Upper lobe of left lung (tissue), 6 donors: ENCODE measurements at places on chromosomes 7 and 10. TPM values are rescaled to one million over a fixed set of nuclear protein-coding genes. Genes with fewer than 3 reads are reported as not detected.

Gene STRA8
- not detected for total RNA-seq

Gene SPAM1
- not detected for total RNA-seq

Gene JAKMIP3
- total RNA-seq, result not detected

Gene PRKAR2B
- 24.1 TPM for total RNA-seq

Gene DNAJC9
- 11.8 TPM for total RNA-seq

Gene UPK3B
- 49.5 TPM for total RNA-seq

Gene HABP2
- total RNA-seq, result 0.20 TPM

Gene TRPV5
- total RNA-seq, result not detected

Gene GPR15LG
- total RNA-seq, result not detected

Gene PAX4
- not detected for total RNA-seq

- DNase-seq, result no peak
These were observed 171.9 kb downstream of the FGFR2 start for GRCh38 chr10:121426307-121426706.

GRCh38 chr7:137213744-137214143, 129.8 kb downstream of the PTN start:
- no peak for DNase-seq

DNA sequence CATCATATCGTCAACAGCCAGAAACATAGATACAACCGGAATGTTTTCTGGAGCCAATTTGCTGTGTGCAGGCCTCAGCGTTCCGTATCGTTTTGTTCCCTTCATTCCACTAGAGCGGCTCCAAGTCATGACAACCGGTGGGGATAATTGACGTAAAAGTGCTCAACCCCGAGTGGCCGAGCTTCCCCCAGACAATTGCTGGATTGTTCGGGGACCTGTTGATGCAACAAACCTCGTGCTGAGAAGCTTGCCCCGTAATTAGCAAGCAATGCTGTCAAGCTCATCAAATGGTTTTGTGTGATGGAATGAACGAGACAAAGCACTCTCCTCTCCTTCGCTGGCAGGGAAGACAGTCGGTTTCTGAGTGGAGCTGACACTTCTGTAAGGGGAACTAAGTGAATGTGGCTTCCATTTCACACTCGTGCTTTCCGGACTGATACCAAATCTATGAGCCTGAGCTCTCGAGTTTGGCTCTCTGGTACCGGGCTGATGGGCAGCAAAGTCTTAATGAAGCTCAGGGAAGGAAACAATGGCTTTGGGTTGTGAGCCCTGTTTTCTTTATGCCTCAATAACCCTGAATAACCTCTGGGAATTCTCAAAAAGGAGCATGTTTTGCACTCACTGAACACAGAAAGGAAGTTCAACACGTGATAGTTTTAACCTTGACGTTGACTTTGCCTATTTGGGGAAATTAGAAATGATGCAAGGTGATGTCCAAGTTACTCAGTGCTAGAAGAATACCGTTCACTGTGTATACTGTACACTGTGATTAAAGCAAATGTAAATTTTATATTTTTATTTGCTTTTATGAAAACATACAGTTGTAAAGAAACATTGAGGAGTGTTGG, 220.5 kb downstream of the BAMBI start:
- no peak for DNase-seq

GRCh38 chr7:8214244-8214824, 47.6 kb downstream of the ICA1 start:
- no peak for DNase-seq

DNA sequence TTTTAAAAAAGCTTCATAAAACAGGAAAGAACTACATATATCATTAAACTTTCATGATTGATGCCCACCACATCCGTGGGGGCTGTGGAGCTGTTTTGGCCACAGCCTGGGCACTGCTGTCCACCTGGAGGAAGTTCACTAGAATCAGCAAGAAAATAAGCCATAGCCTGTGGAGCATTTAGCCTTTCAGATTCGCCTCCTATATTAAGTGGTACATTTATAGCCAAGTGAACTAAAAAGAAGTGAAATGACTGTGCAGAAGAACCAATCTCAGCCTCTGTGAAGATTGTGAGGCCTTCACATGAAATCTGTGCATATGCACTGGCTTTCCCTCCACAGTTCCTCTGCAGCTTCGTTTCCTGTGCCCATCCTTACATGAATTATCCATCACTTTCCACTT, 23.5 kb downstream of the WNT16 start:
- no peak for DNase-seq

DNA sequence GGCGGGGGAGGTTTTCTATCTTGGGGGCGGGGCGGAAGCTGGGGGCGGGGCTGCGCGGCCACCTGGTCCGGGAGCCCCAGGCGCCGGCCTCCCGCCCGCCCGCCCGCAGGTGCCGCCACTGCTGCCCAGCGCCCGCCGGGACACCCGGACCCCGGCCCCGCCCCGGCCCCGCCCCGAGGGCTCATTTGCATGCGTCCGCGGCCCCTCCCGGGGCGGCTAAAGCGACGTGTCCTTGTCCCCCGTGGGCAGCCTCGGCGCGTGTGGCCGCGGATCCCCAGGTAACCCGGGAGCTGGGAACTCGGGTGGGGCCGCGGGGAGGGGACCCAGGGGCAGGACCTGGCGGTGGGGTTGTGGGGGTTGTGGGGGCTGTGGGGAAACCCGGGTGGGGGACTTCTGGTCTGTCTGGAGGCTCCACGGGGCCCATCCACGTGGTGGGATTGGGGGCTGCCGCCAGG, at the start of gene BHLHA15:
Gene BHLHA15 (plus strand): TSS at position 219 of the 455 bp plus-strand sequence. CDS start 871 bp downstream, outside the sequence.
- DNase-seq, result peak; percentile 63

DNA sequence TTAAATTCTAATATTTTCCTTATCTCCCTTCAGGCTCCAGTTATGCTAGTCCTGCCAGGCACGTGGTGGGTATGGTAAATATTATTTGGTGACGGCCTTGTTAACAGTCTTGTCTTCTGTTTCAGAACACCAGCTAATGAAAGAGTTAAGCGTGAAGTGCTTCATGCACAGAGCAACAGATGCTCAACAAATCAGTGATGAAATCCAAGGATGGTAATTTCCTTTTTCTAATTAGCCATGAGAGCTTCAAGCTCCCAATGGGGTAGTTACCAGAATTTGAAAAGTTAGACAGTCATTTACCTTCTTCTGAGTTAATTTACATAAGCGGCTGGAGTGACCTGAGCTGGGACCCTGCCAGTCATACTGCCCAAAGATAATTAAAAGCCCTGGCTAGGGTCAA, 1.9 kb upstream of the OTUD1 start:
- DNase-seq, result no peak

DNA sequence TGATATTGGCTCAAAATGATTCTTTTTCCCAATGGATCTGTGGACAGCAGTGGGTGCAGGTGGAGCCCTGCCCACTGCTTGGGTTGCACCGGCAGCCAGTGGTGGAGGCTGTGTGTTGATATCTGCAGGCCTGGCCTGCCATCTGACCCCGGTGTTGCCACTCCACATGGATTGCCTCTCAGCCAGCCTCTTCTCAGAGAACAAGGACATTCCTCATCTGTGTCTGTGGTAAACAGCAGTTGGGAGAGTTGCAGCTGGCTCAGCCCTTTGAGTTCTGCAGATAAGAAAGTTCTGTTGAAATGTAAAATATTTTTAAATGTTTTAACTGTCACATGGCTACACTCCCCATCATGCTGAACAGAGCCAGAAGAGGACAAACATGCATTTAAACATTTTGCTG, 374.9 kb upstream of the CELF2 start:
- peak; percentile 39 for DNase-seq

DNA sequence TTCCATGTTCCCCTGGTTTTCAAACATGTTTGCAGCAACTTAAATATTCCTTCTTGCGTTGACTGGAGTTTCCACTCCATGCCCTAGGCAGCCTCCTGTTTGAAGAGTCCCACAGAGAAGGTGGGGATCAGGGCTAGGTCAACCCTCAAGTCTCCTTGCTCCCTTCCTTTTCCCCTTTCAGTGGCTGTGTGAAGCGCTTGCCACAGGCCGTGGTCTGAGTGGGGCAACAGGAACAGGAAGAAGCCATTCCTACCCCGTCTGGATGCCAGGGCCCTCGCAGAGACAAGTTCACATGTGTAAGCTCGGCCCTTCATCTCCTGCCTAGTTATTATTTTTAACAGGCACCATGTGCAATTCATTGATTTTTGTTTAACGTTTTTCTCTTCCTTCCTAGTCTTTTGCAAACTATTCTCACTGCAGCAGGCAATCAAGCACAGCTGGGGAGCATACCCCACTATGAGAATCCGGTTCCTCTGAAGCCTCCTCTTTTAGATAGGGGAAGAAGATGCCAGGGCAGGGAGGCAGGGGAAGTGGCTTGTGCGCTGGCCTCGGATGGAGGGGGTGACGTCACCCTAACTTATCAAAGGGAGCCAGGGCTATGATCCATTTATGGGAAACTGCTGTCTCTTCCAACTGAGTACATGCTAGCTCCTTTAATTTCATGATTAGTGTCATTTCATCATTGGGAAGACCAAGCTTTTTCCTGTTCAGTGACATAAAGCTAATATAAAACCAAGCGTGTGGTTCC, 64.2 kb downstream of the PRLHR start:
- DNase-seq, result no peak

DNA sequence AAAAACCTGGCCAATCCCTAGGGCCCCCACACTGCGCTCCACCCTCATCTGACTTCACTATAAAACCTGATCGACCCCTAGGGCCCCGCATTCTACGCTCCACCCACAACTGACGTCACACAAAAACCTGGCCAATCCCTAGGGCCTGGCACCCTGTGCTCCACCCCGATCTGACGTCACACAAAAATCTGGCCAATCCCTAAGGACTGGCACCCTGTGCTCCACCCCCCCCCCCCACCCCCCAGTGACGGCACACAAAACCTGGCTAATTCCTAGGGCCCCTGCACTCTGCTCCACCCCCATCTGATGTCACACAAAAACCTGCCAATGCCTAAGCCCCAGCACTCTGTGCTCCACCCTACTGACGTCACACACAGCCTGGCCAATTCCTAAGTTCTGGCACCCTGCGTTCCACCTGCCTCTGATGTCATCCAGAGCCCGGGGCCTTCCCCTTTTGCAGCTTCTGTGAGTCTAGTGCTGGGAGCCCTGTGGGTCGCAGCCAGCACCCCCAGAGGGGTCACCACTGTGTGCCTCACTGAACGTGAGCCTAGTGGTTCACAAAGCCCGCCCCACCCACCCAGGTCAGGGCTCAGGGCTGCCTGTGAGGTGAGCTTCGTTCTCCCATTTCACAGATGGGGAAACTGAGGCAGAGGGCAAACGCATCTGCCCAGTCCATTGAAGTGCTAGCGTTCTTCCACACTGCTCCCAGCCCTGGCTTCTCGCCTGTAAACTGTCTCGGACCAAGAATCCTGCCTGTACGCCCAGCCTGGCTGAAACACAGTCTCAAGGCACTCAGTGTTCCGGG, 40.6 kb downstream of the MICALL2 start:
- DNase-seq, result no peak

- DNase-seq, result no peak
These were observed 15.4 kb downstream of the YWHAG start for GRCh38 chr7:76343294-76343930.

DNA sequence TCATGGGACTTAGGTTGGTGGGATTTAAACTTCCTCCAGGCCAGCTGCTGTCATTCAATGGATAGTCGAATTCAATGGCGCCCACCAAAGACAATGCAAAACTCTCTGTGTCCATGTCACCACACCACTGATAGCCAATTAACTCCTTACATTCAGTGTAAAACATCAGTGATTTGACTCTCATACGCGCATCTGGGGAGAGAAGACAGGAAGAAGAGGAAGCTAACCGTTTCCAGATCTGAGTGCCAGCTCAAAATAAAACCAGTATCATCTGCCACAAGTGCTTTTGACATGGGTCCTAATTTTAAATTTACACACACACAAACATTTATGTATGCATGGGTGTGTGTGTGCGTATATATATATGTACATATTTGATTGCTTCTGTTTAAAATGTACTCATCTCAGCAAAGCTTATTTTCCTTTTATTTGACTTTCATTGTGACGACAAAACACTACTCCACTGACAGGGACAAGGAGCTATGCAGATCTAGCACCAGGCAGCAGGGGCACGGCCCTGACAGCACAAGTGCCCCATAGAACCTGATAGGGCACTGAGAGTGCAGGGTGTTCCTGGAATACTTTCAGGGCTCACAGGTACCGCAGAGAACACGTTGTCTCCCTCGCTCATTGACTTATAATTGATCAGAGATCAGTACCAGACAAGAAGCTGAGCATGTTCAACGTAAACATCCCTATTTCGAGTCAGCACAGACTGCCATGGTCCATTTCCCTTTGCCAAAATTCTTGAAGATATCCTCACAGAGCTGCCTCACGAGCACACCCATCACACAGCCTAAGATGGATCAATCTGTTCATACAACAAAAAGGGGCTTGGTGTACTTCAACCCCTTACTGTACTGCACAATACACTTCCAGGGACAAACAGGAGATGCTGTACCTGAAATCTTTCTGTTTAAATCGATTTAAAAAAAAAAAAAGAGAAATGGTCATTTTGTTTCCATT, 176.1 kb downstream of the COBL start:
- DNase-seq, result no peak

DNA sequence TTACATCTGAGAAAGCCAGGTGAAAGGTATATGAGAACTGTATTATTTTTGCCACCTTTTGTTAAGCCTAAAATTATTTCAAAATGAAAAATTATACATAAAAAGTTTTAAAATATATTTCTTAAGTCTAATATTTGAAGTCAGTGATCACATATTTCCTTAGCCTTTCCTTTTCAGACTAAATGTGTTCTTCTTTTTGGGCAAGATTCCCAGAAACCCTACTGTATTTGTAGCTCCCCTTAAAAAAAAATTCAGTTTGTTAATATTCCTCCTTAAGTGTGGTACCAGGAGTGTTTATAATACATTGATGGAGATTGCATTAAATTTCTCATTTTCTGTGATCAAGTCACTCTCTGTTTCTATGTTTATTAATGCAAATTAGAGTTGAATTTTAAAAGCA, 22.8 kb downstream of the DNAJC1 start:
- DNase-seq, result no peak

DNA sequence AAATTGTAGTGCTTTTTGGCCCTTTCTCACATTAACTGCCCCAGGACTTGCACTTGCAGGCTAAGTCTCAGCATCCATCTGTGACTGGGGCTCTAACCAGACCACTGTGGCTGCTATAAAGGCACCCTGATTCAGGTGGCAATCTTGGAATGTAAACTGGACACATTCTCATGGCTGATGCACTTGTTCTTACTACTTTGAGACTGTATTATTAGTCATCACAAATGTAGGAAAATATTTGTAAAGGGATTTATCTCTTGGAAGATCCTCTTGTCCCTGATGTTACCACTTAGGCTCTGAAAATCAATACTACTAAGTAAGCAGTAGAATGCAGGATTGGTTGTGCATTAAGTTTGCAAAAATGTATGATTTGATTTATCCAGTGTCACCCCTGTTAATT, 25.0 kb downstream of the PDE1C start:
- DNase-seq, result no peak

DNA sequence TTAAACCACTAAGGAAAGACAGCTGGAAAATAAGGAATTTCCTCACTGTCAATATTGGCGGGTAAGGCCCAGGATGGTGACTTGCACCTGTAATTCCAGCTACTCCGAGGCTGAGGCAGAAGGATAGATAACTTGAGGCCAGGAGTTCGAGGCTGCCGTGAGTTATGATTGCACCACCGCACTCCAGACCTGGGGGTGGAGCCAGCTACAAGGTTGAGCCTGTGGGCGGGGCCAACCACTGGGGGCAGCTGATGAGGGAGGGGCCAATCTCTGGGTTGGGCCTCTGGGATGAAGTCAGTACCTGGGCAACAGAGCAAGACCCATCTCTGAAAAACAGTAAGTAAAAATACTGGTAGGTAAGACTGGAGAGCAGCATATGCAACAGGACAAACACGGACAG, 80.1 kb upstream of the ADO start:
- peak; percentile 9 for DNase-seq

GRCh38 chr7:78702770-78703169, 750.7 kb downstream of the MAGI2 start:
- no peak for DNase-seq

- DNase-seq, result no peak
These were observed 19.3 kb upstream of the PHYH start for GRCh38 chr10:13319166-13319565.

- peak; percentile 15 for DNase-seq
These were observed 8.0 kb downstream of the ELFN1 start for GRCh38 chr7:1678081-1678543.
